DMS79 (cell line): ENCODE measurements at places on chromosomes 5 and 9.

- DNase-seq, result no peak
These were observed 1.7 kb downstream of the TRIM52 start for GRCh38 chr5:181259283-181259682.

DNA sequence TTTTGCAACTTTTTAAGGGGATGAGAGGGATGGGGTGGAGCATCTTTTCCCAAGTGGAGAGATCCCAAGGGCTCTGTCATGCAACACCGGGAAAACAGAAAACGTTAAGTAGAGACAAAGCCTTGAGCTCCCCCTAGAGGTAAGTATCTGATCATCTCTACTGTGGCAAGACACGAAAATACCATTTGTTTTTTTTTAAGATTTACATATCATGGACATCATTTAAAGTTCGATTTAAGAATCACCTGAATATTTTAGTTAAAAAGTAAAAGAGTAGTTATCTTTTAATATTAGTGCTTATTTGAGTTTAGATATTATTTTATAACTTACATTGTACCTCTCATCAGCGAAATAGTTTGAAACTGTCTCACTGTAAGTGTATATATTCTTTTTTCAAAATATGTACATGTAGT, 200.4 kb downstream of the LRRC70 start:
- DNase-seq, result no peak

DNA sequence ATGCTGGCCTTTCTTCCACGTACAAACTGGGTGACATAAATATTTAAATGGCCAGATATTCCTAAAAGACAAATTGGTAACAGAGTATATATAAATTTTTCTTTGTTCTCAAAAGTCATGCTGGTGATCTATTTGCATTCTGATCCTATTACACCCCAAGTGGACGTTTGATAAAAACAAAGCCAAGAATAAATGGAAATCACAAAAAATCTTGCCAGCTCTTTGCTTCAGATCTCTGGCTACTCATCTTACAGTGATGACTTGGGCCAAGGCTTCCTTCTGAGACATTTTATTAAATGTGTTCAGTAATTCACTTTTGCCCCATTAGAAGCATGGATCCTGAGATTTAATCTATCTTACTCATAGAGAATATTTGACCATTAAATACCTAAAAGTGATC, 444.3 kb upstream of the PIK3R1 start:
- no peak for DNase-seq

- no peak for DNase-seq
These were observed 28.6 kb upstream of the CDKN2AIPNL start for GRCh38 chr5:134440201-134440755.

DNA sequence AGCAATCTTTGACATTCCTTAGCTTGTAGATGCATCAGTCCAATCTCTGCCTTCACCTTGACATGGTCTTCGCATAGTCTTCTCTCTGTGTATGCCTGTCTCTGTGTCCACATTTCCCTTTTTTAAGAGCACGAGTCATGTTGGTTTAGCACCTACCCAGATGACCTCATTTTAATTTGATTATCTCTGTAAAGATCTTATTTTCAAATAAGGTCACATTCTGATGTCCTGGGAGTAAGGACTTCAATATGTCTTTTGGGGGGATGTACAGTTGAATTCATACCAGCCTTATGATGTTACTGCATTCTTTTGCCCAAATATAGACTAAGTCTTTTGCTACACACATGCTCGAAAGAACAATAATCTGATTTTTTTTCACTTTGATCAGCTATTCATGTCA, 6.9 kb downstream of the KCTD16 start:
- no peak for DNase-seq

- no peak for DNase-seq
These were observed 8.0 kb downstream of the MAP1B start for GRCh38 chr5:72115296-72115695.

- no peak for DNase-seq
These were observed 1990.5 kb downstream of the MAT2B start for GRCh38 chr5:165495829-165496380.

- no peak for DNase-seq
These were observed 558 bp downstream of the GRPEL2 start for GRCh38 chr5:149345892-149346222.

- no peak for DNase-seq
These were observed 124.2 kb downstream of the TRIO start for GRCh38 chr5:14267166-14267838.

DNA sequence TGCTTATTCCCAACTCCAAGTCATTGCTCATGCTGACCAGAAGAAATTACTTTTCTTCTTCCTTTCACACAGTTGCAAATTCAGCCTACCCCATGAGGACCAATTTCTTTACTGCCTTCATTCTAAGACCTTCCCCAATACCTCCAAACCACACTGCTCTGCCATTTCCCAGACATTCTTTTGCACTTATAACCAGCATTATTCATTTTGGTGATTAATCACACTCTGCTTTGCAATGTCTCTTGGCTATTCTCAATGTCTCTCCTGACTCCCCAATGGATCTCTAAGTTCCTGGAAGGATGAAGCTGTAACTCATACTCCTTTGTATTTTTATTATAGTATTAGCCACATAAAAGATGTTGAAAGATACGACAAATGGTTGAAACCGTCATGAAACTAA, 105.7 kb upstream of the RANBP3L start:
- no peak for DNase-seq

GRCh38 chr9:133169102-133169501, 5.4 kb upstream of the GBGT1 start:
- DNase-seq, result no peak

- DNase-seq, result no peak
These were observed 219.5 kb downstream of the NR3C1 start for GRCh38 chr5:143183989-143184388.

DNA sequence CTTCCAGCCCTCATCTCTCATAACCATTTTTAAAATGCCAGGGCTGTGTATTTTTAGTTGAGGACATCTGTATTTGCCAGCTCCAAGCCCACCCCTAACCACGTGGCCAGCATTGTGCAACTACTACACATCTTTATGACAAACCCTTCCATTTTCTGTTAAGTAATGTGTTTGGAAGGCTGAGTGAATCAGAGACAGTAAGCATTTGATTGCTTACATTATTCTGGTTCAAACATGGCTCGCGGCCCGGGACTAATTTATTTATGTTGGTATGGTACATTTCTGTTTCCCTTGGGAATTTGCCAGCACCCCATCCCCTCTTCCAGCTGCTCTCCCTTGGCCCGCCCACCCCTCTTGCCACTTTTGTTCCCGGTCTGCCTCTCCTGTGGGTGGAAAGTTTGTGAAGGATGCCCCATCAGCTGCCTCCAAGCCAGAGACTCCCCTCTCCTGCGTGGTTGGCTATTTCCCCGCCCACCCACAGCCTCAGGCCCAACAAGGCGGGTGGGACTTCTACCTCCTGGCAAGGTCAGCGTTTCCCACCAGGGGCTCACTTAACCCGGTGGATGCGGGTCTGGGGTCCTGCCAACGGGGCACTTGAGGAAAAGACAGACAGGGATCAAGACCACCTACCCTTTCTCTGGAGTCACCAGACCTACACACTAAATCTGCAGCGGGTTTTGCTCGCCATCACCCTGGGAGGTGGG, 162.2 kb downstream of the HSD17B3 start:
- peak; percentile 36 for DNase-seq

DNA sequence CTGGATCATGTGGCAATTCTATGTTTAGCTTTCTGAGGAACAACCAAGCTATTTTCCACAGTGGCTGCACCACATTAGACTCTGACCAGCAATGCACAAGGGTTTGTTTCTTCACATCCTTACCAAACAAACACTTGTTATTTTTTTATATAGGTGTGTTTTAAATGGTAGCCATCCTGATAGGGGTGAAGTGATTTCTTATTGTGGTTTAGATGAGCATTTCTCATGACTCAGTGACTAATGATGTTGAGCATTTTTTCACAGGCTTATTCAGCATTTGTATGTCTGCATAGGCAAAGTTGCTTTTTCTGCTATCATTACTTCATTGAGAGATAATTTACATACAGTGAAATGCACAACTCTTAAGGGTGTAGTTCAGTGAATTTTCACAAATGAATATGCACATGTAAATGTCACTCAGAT, 36.0 kb downstream of the ANKRD33B start:
- DNase-seq, result no peak

- DNase-seq, result no peak
These were observed 4.5 kb downstream of the RNF208 start for GRCh38 chr9:137217276-137218211.

- DNase-seq, result no peak
These were observed 6.2 kb upstream of the TMEM141 start for GRCh38 chr9:136784997-136785361.

- no peak for DNase-seq
These were observed 59.2 kb downstream of the SYK start for GRCh38 chr9:90860826-90861225.

GRCh38 chr5:130112246-130112645, 208.0 kb downstream of the CHSY3 start:
- DNase-seq, result no peak

DNA sequence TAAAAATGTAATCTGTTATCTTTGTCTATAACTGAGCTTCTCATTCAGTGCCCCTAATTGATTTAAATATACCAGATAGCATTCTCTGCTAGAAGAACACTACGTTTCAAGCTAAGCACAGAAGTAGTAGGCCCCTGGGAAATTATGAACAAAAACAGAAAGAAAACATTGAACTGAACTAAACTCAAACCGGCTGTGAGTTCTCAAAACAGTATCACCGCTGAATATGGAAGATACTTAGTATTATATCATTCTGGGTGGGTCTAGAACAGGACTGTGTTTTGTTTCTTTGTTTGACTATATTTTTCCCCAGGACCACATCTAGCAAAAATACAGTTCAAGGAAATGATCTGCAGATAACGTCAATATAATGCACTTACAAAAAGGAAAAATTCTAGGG, 95.1 kb upstream of the HMHB1 start:
- no peak for DNase-seq

DNA sequence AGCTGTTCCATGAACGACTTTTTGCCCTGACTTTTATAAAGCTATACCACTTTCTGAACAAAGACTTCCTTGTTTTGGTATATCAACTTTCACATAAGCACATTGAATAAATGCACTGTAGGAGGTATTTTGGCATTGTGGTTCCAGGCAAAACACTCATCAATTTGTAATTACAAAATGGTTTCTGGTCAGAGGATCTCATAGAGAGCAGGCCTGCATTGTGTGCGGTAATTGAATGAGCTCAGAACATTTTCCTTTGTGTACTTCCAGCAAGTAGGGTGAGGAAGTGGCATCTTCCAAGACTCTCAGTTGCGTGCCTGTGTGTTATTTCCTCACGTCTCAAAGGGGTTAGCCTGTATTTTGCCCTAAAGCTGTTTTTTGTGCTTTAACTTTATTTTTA, 89.2 kb downstream of the PDE6A start:
- DNase-seq, result no peak

DNA sequence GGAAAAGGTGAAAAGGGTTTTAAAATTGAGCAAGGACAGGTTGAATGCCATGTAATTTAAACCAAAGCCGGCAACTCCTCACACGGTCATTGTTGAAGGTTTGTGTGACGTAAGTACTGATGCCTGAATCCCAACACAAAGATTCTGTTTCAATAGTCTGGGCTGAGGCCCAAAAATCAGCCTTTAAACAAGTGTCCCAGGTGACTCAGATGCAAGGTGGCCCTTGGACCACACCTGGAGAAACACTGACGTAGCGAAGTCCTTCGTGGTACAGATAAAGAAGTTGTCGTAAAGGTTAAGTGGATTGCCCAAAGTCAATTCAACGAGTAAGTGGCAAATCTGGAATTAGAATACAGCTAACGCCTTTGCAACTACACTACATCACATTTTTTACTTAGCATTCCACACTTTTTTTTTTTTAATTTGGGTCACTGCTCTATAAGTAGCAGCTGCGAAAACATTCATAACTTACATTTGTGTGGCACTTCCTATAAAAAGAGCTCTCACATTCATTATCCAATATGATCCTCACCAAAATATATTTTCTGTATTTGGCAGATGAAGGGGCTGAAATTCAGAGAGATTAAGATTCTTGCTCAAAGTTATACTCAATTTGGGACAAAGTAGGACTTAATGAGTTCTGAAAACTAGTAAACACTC, 111.3 kb downstream of the LPAR1 start:
- no peak for DNase-seq

GRCh38 chr5:120600639-120601038, 136.5 kb downstream of the PRR16 start:
- no peak for DNase-seq

DNA sequence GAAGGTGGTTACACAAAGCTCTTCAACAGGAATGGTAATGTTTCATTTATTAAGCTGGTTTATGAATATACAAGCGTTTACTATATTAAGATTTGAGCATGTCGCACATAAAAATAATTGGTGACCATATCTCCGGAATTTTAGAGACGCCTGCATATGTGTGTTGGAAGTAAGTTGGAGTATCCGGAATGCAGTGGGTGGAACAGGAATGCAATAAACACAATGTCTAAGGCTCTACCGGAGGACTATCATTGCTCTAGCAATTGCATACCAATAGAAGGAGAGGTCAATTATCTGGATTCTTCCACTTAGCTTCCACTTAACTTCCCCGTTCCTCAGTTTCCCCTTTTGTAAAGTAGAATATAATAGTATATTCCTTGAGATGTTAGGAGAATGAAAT, 1.1 kb upstream of the CEP78 start:
- no peak for DNase-seq

DNA sequence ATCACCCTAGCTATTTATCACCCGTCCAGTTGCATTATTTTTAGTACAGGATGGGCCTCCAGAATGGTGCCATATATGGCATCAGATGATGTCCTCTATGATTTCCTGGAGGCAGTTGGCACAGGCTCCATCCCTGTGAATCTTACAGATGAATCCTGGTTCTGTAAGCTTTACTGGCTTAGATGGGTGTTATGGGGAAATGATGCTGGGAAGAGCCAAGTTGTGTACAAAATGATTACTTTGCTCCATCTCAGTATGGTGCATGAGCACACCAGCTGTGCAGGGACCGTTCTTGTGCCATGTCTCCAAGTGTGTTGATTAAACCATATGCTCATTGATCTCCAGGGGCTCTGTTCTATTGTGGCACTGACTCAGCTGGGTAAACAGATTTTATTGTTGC, 755.7 kb downstream of the TLR4 start:
- no peak for DNase-seq

DNA sequence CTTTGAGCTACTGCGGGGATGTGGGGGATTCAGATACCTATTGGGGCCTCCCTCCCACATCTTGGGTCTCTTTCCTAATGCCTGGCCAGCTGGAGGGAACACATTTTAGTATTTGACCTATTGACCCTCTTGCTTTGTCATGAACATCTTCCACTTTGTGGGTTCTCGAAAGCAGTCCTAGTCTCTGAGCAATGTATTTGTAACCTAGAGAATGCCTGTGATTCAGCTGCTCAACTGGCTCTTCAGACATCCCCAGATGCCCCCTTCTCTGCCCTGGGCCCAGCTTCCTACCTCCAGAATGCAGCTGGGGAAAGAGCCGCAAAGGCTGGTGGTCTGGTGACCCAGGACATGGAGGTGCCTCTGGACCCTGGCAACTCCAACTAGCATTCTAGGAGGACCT, 32.2 kb downstream of the APTX start:
- DNase-seq, result no peak

DNA sequence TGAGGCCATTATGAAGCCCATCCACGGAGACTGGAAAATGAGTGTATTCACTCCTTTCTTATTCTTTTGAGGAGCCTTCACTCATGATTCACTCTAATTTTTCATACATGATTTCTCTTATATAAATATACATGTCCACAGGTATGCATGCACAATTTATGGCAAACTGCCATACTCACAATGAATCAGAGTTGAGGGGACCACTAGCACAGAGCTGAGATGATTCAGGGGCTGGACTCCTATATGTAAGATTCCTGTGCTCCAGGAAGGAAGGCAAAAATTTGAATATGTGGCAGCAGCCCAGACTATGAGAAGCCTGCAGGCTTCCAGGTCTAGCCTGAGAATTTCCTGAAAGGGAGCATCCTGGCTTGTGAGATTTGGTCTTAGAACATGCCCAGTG, 484.6 kb downstream of the PRELID2 start:
- DNase-seq, result no peak
